ENCODE measurements at places on chromosomes 7 and 10. TPM values are rescaled to one million over a fixed set of nuclear protein-coding genes. Genes with fewer than 3 reads are reported as not detected.

GRCh38 chr7:121582258-121582657, 186.2 kb upstream of the FAM3C start:
- no peak for DNase-seq

GRCh38 chr7:77531038-77531437, 6.1 kb upstream of the PTPN12 start:
- no peak for DNase-seq

DNA sequence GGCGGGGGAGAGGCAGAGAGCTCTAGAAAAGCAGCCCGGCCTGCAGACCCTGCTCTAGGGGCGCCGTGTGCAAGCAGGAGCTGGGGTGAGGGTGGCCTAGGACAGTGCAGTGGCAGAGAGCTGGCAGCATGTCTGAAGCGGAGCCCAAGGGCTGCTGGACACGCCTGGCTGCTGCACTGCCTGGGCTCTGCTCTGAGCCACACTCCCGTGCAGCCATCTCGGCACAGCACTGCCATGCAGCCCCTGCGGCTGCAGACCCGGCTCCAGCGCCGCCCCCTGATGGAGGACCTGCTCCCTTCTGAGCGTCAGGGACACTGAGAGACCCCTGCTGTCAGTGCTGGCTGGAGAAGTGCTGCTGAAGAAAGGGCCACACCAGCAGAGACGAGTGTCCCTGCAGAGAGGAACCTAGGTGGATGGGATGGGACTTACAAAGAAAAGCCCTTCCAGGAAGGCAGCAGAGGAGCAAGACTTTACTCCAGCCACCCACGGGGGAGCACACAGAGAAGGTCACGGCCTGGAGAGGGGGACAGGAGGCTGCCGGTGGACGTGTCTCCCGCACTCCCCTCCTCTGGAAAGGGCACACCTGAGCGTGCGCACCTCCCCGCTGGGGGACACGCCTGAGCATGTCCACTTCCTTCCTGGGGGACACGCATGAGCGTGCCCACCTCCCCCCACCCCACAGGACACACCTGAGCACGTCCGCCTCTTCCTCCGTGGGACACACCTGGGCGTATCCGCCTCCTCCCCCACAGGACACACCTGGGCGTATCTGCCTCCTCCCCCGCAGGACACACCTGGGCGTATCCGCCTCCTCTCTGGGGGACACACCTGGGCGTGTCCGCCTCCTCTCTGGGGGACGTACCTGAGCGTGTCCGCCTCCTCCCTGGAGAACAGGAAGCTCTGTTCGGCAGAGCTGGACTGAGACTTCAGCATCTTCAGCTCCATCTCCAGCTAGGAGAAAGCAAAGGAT, 252.9 kb downstream of the MAD1L1 start:
- no peak for DNase-seq

TFR2 gene
- 19.7 TPM for total RNA-seq

CCNY gene
- 67.1 TPM for total RNA-seq

CARD11 gene
- 74.1 TPM for total RNA-seq

PRTFDC1 gene
- 0.11 TPM for total RNA-seq

TMEM139 gene
- 1.1 TPM for total RNA-seq

Data from activated T-helper 2 cell treated with anti-CD3 and anti-CD28 coated beads, Interferon-gamma antibody, Interleukin-2, Interleukin-4, amounts not matched to agents 10 μg/mL and 5 μg/mL and 100 μg/mL, durations not matched to agents 14 hours and 24 hours and 36 hours (primary cell).